ENCODE measurements at places on chromosomes 2 and 18. TPM values are rescaled to one million over a fixed set of nuclear protein-coding genes. Genes with fewer than 3 reads are reported as not detected.

DNA sequence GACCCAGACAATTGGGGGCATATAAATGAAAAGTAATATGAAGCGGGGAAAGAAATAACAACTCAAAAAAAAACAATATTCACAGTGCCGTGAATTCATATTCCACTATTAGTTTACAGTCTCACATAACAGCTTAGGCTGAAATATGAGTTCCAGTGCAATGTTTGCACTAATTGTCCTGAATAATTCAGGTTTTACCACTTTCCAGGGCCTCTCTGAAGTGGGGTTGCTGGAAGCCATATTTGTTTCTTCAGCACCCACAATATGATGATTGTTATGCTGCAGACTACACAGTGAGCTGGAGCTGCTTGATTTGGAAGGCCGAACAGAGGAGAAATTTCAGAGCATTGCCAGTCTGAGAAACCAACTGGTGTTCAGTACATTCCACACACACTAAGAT lies 894.5 kb upstream of the ACVR2A start:
- H3K4me3 ChIP-seq, result no peak overlapping the region
- no peaks in the 10 kb centered on the region for H3K4me1 ChIP-seq
- no peaks in the 10 kb centered on the region for H3K36me3 ChIP-seq
- H3K27me3 ChIP-seq, result no peaks in the 10 kb centered on the region

DNA sequence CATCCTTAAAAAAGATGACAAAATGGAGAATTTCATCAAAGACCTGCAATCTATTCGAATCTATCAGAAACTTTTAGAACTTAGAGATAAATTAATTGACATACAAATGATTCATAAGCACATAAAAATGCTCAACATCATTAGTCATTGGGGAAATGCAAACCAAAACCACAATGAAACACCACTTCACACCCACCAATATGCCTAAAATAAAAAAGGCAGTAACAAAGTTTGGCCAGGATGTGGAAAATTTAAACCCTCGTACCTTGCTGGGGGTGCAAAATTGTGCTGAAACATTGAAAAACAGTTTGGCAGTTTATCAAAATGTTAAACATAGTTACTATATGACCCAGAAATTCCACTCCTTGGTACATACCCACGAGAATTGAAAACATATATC lies 11.5 kb upstream of the EIF2AK3 start:
- no peak overlapping the region for H3K27ac ChIP-seq
- no peaks in the 10 kb centered on the region for H3K36me3 ChIP-seq
- no peaks in the 10 kb centered on the region for H3K27me3 ChIP-seq
- no peaks in the 10 kb centered on the region for H3K4me1 ChIP-seq
- no peak for DNase-seq

GRCh38 chr2:106825161-106825560 lies 60.8 kb downstream of the ST6GAL2 start:
- H3K27ac ChIP-seq, result no peak overlapping the region
- no peaks in the 10 kb centered on the region for H3K4me1 ChIP-seq
- H3K27me3 ChIP-seq, result no peaks in the 10 kb centered on the region
- H3K4me3 ChIP-seq, result no peak overlapping the region

GRCh38 chr2:1309507-1309906 lies 103.8 kb upstream of the TPO start:
- no peaks in the 10 kb centered on the region for H3K27me3 ChIP-seq
- no peak overlapping the region for H3K4me3 ChIP-seq
- no peaks in the 10 kb centered on the region for H3K4me1 ChIP-seq
- H3K27ac ChIP-seq, result no peak overlapping the region
- H3K36me3 ChIP-seq, result no peaks in the 10 kb centered on the region

GRCh38 chr18:73681912-73682311 lies 465.7 kb downstream of the FBXO15 start:
- H3K27ac ChIP-seq, result no peak overlapping the region
- no peaks in the 10 kb centered on the region for H3K4me1 ChIP-seq
- no peak overlapping the region for H3K4me3 ChIP-seq
- no peaks in the 10 kb centered on the region for H3K27me3 ChIP-seq
- H3K36me3 ChIP-seq, result no peaks in the 10 kb centered on the region

Gene GPR35
- total RNA-seq, result 10.3 TPM

Measured in spleen (tissue), 13 donors.